ENCODE measurements at places on chromosomes 13 and 19.

- no peak for DNase-seq
These were observed 154.4 kb downstream of the GGACT start for GRCh38 chr13:100434010-100434763.

GRCh38 chr19:496986-497385 lies 700 bp downstream of the MADCAM1 start:
- no peak for DNase-seq

- DNase-seq, result no peak
These were observed 34.5 kb upstream of the ATP1A3 start for GRCh38 chr19:42028304-42029216.

GRCh38 chr13:36417331-36417730 lies 15.0 kb upstream of the CCNA1 start:
- no peak for DNase-seq

DNA sequence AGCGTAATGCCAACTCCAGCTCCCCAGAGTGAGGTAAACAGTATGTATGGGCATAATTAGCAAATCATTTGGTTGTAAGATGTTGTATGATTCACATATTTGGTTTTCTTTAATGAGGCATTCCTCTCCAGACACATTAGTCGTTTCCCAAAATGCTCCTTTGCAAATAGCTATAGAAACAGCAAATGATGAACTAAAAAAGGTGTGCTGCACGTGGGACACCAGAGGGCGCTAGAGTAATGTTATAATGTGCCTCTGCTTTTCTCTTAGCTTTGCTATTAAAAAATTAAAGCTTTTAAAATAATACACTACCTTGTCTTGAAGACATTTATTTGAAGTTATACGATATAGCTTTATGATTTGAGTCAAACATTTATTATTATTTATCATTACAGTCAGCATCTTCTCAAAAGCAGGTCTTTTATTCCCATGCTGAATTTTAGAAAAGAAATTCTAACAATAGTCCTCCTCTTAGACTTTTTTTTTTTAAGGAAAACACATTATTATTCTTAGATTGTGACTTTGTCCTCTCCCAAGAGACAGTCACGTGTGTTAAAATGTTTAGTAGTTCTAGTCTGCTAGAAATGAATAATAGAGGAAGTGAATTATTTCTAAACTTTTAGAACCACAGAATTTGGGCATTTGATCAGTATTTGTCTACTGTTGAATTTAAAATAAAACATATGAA lies 121.6 kb upstream of the FRY start:
- peak; percentile 57 for DNase-seq

DNA sequence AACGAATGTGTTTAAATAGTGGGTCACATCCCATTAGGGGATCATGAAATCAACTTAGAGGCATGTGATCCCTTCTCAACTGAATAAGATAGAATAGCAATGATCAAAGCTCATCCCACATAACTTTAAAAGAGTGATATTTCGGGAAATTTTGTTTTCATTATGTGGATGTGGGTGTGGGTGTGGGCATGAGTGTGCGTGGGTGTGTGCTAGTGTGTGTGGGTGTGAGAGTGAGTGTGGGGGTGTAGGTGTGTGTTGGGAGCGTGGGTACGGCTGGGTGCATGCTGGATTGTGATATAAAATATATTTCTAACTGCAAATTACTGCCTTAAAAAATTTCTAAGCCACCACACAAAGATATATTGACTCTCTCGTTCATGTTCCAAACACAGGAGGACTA lies 15.9 kb downstream of the RXFP2 start:
- no peak for DNase-seq

DNA sequence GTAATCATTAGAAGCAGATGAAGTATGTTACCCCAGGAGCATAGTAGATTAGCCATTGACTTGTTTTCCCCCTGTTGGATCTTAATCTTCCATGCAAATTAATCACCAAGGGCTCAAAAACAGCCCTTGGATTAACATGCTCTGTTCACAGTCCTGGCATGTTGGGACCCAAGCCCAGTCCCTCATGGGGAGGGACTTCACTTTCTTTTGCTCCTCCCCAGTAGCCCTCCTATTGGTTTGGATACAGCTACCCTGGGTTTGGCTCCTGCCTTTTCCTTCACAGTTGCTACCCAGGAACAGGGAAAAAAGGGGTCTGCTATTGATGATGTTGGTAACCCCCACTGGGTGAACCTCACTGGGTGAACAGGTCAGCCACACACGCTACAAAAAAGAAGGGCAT lies 16.9 kb upstream of the PARP4 start:
- DNase-seq, result no peak

DNA sequence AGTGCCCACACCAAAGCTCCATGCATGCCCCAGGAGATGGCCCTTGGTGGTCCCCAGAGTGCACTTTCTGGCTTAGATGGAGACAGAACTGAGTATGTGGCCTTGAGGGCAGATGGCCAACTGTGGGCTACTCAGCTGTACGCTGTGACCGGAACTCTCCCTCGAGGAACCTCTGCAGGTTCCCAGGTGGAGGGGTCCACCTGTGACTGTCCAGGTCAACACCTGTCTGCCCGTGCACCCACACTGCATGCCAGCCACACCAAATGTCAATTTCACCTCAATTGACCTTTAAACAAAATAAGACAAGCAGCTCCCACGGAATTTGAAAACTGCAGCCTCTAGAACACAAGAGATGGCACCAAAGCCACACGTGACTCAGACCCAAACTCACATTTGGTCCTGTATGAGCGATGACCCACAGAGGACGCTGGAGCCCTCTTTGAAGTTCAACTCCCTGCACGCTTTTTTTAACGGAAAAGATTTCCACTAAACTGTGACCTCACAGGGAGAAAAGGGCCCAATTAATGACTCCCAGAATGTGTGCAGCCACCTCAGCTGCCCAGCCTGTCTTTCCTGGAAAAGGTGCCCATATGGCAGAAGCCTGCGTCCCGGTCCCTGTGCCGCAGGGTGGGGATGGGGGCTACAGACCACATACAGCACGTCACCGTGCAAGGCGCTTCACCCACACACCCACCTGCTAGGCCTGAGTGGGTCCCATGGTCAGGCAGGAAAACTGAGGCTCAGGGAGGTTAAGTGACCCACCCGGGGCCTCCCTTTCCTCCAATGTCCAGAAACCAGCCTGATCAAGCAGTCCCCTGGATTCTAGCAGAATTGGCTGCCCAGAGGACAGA lies 47.7 kb downstream of the KLF2 start:
- no peak for DNase-seq

GRCh38 chr13:57558051-57558467 lies 73.5 kb upstream of the PCDH17 start:
- DNase-seq, result peak; percentile 23

DNA sequence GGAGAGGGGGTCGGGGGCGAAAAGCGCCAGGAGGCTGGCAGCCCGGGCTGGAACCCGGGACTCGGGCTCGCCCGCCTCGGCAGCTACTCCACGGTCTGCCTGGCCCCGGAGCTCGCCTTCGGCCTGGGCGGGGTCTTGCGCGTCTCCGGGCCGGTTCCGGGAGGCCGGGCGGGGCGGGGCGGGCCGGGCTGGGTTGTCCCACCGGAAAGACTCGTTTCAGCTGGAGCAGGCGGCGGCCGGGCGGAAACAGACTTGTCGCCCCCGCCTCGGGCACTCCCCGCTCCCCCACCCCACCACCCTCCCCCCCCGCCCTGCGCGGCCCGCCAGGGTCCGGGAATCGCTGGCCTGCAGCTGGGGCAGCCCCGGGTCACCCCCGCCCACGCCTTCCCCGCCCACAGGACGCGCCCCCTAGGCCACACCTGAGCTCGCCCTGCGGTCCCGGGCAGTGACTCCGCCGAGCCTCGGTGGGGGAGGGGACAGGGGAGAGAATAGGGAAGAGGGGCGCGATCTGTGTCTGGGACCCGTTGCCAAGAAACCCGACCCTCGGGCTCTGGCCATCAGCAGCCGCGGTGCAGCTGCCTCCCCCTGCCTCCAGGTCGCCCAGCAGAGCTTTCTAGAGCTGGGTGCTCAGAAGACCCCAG lies 109.4 kb downstream of the KCTD15 start:
- no peak for DNase-seq

DNA sequence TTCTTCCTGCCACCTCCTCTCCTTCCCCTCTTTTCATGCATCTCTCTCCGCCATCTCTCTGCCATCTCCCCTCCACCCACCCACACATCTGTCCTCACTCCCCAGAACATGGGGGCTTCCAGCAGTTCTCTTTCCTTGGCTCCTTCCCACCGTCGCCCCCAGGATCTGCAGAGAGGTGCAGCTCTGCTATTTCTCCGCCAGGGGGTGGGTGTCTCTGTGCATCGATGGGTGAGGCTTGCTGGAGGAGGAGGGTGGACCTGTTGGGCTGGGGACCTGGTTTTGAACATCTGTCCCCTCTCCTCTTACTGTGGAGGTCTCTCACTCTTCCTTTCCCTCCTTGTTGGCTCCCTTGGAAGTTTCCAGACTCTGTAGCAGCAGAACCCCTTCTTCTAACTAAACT lies 51.7 kb downstream of the MYH14 start:
- no peak for DNase-seq

- no peak for DNase-seq
These were observed 1.9 kb downstream of the TSHZ3 start for GRCh38 chr19:31347354-31347753.

- DNase-seq, result no peak
These were observed 5.6 kb upstream of the KLF16 start for GRCh38 chr19:1868971-1869370.

GRCh38 chr13:72952529-72953141 lies 106.2 kb upstream of the KLF5 start:
- no peak for DNase-seq

DNA sequence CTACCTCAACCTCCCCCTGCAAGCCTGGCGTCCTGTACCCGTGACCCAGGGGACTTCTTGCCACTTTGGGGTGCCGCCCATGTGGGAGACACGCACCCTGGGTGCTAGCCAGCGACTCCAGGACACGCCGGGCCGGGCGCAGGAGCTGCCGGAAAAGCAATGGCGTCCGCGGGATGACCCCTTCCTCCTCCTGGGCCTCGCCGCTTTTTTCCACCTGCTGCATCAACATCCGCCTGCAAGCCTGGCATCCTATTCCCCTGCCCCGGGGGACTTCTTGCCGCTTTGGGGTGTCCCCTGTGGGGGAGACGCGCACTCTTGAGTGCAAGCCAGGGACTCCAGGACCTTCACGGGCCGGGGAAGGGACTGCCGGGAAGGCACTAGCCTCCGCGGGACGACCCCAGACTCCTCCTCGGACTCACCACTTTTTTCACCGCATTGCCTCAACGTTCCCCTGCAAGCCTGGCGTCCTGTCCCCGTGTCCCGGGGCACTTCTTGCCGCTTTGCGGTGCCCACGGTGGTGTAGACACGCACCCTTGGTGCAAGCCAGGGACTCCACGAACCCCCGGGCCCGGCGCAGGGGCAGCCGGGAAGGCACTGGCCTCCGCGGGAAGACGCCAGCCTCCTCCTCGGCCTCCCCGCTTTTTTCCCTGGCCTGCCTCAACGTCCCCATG lies 237.8 kb downstream of the TUBA3C start:
- no peak for DNase-seq

DNA sequence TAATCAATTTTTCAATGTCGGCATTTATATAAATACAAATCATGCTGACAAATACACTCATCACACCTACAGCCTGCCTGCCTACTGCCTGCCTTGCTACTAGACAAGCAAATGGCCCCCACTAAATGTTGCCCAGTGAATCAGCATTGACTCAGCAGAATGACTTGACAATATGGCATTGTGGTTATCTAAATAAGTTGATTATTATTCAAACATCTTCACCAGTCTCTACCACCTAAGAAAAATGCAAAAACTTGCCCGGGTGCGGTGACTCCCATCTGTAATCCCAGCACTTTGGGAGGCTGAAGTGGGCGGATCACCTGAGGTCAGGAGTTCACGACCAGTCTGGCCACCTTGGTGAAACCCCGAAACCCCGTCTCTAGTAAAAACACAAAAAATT lies 296.1 kb downstream of the PCDH9 start:
- DNase-seq, result no peak

DNA sequence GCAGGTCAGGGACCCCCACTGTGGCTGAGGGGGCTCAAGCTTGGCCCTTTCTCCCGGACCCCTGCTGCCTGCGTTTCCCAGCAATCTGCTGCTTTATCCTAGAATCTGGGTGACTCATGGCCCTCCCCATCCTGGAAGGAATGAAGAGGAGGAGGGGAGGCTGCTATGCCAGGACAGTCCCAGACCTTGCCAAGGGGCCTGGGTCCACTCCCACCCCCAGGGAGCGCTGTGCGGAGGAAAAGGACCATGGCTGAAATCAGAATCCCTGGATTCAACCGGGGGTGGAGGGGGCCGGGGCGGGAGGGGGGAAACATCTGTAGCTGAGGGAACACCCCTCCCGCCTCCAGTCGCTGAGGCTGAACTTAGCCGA lies 20.5 kb downstream of the ZNF114 start:
- DNase-seq, result no peak

DNA sequence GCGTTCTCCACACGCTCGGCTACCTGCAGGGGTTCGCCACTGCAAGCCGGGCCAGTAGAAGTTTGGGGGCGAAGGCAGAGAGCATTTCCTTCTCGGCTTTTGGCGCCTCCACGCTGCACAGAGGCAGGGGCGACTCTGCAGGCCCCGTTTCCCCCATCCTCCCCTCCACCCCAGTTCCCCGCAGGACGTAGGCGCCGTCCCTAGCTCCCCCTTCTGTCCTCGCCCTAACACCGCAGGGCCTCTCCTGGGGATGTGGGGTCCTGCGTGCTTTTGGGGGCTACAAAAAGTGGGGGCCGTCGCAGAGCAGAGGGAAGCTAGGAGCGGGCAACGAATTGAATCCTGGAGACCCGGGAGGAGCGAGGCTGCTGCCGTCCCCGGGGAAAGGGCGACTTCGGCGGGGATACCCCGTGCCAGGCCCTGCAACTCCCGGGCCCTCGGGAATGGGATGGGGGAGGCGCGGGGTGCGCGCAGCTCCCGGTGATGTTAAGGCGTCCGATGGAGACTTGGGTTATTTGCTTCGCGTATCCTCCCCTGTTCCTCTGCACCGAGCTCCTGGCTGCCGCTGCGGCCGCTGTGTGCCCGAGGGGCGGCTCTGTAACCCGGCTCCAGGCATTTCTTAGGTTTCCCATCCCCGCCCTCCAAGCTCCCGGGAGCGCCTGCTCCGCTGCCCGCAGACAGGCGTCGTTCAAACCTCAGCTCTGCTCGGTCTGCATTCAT lies 255.9 kb upstream of the SOX21 start:
- DNase-seq, result no peak

GRCh38 chr13:101569807-101570206 lies 117.3 kb downstream of the ITGBL1 start:
- no peak for DNase-seq

DNA sequence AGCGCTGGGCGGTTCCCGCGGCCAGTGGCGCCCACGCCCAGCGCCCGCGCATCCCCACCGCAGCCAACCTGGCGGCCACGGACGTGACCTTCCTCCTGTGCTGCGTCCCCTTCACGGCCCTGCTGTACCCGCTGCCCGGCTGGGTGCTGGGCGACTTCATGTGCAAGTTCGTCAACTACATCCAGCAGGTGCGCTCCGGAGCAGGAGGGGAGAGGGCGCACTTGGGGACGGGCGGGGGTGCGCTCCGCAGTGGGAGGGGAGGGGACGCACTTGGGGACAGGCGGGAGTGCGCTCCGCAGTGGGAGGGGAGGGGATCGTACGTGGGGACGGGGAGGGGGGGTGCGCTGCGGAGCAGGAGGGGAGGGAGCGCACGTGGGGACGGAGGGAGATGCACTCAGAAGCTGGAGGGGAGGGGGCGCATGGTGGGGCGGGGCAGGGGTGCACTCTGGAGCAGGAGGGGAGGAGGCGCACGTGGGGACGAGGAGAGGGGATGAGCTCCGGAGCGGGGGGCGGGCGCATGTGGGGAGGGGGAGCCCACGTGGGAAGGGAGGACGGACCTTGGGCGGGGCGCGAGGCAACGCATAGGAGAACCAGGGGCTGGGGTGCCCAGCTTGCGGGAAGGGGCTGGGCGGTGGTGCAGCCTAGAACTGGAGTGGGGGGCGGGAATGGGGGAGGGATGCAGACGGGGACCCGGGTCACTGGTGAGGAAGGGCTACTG lies 1.5 kb downstream of the KISS1R start:
- peak; percentile 28 for DNase-seq

GRCh38 chr13:96940961-96941360 lies 53.3 kb downstream of the OXGR1 start:
- DNase-seq, result no peak

Data from NCI-H1105 treated with DMSO at 0.1 percent for 48 hours (cell line).